Activated T-helper 1 cell treated with anti-CD3 and anti-CD28 coated beads, Interleukin-2, amount 50 U/mL, for 16 hours (primary cell): ENCODE measurements at places on chromosomes 2 and 18.

GRCh38 chr2:241770185-241770935 lies 6.3 kb upstream of the GAL3ST2 start:
- no peak for DNase-seq

- DNase-seq, result no peak
Measured at GRCh38 chr18:21457179-21457535, 143.3 kb downstream of the ESCO1 start.

- DNase-seq, result no peak
Measured at GRCh38 chr2:110771547-110772382, 39.4 kb downstream of the ACOXL start.

DNA sequence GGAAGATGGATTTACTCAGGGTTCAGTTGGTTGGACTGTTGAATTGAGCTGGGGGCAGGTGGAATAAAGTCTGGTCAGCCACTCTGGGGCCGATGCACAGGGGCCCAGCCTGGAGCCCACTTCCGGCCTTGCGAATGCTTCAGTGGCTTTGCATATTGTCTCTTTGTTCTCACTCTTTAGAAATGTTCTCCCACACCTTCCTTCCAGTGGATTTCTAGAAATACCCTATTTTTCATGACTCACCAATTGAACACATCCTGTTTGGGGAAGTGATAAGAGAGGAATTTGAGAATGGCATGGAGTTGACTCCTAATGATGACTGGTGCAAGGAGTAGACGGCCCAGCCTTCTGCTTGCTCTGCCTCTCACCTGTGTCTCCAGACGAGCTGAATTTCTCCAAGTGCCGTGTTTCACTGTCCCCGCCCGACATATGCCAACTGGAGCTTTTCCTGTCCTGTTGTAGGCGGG lies 28.1 kb downstream of the ASAP2 start:
- no peak for DNase-seq

GRCh38 chr2:55011831-55012671 lies 38.2 kb downstream of the RTN4 start:
- no peak for DNase-seq

DNA sequence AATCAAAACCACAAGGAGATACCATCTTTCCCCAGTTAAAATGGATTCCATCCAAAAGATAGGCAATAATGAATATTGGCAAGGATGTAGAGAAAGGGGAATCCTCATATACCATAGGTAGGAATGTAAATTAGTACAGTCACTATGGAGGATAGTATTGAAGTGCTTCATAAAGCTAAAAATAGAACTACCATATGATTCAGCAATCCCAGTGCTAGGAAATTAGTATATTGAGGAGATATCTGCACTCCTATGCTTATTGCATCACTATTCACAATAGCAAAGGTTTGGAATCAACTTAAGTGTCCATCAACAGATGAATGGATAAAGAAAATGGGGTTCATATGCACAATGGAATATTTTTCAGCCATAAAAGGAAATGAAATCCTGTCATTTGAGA lies 251.2 kb downstream of the ZNF804A start:
- DNase-seq, result no peak

DNA sequence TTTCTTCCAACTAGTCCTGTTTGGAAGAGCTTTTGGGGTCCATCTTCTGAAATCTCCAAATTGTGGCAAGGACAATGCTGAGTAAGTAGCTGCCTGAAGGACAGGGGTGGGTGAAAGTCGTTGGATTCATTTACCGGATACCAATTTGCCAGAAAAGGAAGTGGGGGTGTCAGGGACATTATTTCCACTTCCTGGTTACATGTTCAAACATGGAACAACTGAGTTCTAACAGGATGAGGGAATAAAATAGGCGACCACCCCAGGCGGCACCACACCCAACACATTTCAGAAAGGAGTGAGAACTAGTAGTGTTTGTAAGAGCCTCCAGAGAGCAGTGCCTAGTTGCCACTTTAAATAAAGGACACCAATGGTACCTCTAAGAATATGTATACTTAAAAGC lies 158.6 kb upstream of the SERTAD2 start:
- no peak for DNase-seq

DNA sequence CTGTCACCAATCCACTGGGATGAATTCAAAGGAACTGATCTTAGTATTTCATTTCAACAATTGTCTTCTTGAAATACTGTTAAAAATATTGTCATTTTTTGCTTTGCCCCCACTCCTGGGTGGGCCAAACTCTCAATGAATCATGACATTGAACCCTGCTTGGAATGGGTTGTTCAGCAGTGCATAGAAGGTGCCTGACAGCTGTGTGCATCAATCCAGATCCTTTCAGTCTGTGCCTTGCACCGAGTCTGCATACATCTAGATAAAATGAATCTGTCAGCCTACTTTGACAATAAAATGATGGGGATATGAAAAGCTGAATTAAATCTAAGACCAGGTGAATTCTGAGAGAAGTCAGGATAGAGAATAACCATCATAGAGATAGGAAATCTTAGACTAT lies 706.6 kb downstream of the CBLN2 start:
- DNase-seq, result no peak

GRCh38 chr2:163353551-163353950 lies 382.3 kb downstream of the FIGN start:
- DNase-seq, result no peak

DNA sequence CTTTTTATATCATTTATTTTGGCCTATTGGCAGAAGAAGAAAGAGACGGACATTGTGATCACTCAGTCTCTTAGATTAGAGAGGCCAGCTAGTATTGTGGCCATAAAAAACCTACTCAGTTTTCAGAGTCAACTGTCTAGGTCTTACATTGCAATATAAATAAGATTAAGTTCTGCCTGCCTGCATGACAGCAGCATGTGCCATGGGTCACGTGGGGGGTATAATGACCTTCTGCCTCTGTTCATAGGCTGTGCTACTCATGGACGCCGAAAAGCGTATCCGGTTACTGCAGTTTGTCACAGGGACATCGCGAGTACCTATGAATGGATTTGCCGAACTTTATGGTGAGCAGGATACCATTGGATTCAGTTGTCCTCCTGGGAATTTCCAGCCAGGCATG lies 238.5 kb downstream of the ALPK2 start:
- no peak for DNase-seq

DNA sequence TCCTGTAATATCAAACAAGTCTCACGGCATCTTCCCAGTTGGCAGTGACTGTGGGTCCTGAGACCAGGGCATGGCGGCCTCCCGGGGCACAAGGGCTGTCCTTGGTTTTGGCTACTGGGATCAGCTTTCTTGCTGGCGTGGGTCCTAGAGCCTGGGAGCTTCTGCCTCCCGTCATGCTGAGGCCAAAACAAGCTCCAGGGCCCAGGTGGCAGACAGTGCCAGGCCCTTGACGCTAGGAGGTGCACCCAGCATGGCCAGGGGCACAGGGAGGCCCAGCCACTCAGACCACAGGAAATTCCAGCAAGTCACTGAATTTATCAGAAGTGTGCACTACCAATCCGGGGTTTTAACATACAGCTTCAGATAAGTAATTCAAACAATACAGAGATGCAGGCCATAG lies 184.7 kb downstream of the EIPR1 start:
- no peak for DNase-seq

GRCh38 chr2:35978218-35978617 lies 377.4 kb upstream of the CRIM1 start:
- DNase-seq, result no peak
